ENCODE measurements at places on chromosomes 4 and X.

- DNase-seq, result no peak
Observed at GRCh38 chr4:23888421-23889319, 1.2 kb downstream of the PPARGC1A start.

DNA sequence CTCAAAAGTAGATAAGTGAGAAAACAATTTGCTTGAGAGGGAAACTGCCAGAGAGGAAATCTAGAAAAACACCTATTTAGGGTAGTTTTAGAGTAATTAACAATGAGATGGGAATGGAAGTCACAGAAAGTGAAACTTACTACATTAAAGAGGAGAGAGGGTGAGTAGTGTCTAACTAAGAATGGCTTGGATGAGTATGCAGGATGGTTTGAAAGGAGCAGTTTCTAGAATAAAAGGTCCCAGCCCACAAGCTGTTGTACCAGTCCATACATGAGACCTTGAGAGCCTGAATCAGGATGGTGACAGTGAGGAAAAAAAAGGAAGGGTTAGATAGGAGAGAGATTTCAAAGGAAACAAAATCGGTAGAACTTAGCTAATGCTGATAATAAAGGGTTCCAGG lies 1.3 kb downstream of the GAR1 start:
- DNase-seq, result no peak

- DNase-seq, result no peak
Observed at GRCh38 chr4:146709956-146710355, 71.3 kb downstream of the POU4F2 start.

- no peak for DNase-seq
Observed at GRCh38 chr4:120777459-120777858, 145.1 kb downstream of the PRDM5 start.

DNA sequence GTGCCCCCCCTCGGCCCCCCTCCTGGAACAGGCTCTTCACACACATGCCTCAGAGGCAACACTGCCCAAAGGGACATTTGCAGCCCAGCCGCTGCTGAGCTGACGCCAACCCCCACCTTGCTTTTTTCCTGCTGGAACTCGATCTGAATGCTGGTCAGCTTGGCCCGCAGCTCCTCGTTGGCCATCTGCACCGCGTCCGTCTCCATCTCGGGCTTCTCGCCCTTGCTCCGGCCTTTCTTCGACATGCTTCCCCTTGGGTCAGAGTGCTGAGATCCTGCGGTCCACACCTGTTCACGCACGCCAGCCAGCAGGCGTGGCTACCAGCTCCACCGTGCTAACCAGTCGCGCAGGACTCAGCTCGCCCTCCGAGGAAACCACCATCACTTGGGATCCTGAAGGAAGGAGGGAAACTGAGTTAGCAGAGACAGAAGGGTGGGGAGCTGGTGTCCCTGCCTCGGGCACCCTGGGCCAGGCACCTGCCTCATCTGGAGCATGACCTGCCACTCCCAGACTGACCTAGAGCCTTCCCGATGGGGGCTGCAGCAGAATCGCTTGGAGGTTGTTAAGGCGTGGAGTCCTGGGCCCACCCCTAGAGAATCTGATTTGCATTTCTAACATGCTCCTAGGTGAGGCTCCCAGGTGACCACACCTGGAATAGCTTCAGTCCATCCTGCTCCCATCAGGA lies 87.6 kb downstream of the JAKMIP1 start:
- DNase-seq, result no peak

DNA sequence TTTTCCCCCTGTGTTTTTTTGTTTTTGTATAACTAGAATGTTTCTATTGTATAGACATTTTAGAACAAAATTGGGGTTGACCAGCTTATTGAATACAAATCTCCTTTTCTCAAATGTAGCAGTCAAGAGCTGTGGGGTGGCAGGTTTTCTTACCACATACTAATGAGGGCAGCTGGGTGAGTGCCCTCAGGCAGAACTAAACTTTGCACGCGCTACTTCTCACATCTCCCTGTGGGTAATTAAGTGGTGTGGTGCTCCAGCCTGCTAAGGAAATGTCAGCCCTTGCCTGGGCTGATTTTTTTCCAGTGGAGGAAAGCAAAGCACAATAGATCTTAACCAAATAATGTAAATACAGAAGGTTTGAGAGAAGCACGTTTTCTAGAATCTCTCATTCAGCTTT lies 717.6 kb upstream of the TENM3 start:
- no peak for DNase-seq

GRCh38 chr4:97582890-97583289 lies 560.4 kb downstream of the STPG2 start:
- no peak for DNase-seq

GRCh38 chr4:6172093-6172926 lies 28.0 kb downstream of the JAKMIP1 start:
- DNase-seq, result no peak

GRCh38 chrX:119685225-119686066 lies 7.5 kb downstream of the SEPTIN6 start:
- DNase-seq, result no peak

- no peak for DNase-seq
Observed at GRCh38 chr4:19729886-19730651, 521.6 kb upstream of the SLIT2 start.

DNA sequence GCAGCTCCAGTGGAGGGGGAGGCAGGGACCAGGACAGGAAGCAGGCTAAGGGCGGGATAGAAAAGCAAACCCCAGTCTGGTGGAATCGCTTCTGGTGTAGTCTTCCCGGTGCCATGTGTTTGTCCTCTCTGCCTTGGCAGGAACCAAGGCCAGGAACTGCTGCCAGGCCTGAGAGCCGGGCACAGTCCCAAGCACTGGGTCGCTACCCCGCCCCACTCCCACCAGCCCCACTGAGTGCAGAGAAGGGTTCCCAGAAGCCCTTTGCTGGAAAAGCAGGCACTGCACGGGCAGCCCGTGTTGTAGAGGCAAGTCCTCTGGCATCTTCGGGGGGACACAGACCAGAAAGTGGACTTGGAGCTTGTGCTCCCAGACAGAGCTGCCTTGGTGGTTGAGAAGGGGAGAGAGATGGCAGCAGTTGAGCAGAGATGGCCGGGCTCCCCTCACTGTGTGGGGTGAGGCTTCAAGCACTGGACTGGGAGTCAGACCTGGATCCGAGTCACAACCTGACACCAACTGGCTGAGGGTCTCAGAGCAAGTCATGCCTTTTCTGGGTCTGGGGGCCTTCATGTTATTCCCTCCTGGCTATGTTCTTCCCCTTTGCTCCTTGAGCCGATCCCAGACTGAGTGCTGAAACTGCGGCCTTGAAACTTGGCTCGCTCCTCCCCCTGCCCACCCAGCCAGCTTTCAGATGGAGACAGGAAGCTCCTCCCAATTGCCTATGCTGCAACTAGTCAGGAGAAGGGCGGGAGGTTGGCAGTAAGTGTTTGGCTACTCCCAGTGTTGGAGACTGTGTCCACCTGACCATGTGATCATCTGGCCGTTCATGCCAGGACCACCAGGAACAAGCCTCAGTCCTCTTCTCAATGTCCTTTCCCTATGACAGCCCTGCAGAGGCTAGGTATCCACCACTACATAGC lies 59.7 kb upstream of the MTM1 start:
- DNase-seq, result no peak

DNA sequence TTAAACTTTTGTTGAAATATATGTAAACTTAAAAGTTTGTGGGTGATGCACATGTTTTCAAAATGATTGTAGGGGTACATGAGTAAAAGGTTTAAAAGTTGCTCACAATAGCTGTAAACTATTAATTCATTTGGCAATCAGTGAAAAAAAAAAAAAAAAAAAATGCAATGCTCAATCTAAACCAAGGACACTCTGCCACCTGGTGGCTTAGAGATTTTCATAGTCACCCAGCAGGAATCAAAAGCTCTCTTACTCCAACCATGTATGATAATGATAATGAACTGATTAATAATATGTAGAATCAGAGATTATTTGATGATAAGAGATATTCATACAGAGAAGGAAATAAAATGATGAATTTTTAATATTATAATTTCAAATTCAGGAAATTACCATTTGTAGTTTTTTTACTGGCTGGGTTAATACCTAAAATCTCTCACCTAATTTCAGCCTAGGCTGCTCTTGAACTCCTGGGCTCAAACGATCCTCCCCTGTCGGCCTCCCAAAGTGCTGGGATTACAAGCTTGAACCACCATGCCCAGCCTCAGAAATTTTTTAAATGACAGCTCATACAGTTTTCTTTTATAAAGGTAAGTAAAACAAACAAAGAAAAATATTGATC lies 46.9 kb upstream of the SLC25A4 start:
- no peak for DNase-seq

DNA sequence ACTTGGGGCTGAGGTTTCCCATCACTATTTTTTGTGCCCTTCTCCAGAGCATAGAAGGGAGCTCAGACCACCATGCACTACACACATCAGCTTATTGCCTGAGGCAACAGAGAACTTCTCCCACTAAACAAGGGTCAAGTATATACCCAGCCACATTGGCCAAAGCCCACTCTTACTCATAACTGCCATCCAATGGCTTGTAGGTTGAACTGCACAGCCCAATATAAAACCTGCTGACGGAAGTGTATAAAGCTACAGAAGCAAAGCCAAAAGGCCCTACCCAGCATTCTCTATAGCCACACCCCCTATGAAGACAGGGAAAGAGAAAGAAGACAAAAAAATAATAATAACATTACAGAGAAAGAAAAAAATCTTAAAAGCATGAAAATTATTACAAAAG lies 139.7 kb downstream of the LRBA start:
- DNase-seq, result no peak

DNA sequence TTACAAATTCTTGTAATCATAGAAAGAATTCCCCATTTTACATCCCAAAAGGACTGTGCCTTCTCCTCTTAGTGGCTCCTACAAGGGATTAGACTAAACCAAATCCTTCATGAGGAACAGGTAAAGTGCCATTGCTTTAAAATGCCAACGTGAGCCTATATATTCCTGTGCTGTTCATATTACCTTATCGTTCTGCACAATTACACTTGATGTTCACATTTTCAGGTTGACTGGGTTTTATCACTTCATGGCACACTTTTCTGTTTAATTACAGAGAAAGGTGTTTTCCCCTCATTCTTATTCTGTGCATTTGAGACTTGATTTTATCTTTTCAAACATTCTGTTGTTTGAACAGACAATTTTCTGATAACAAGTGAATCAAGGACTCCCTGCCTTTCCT lies 645.6 kb upstream of the FTHL17 start:
- DNase-seq, result no peak

GRCh38 chr4:185634066-185634652 lies 98.9 kb upstream of the PDLIM3 start:
- no peak for DNase-seq

- DNase-seq, result no peak
Observed at GRCh38 chr4:186131935-186132334, 27.4 kb downstream of the FAM149A start.

GRCh38 chr4:86500527-86500926 lies 93.6 kb upstream of the PTPN13 start:
- no peak for DNase-seq

DNA sequence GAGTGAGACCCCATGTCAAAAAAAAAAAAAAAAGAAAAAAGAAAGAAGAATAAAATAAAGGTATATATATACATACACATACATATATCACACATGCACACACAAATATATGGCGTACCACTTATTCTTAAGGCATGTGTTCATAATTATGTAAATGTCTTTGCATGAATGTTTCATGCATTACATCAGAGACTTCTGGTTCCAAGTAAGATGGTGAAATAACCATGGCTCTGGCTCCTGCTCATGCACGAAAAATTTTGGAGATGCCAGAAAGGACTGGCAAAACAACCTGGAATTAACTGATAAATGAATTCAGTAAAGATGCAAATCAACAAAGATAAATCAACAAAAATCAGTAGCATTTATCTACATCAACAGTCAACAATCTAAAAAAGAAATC lies 19.7 kb upstream of the FHIP1A start:
- no peak for DNase-seq

- DNase-seq, result no peak
Observed at GRCh38 chr4:158912806-158913205, 144.0 kb downstream of the FNIP2 start.

DNA sequence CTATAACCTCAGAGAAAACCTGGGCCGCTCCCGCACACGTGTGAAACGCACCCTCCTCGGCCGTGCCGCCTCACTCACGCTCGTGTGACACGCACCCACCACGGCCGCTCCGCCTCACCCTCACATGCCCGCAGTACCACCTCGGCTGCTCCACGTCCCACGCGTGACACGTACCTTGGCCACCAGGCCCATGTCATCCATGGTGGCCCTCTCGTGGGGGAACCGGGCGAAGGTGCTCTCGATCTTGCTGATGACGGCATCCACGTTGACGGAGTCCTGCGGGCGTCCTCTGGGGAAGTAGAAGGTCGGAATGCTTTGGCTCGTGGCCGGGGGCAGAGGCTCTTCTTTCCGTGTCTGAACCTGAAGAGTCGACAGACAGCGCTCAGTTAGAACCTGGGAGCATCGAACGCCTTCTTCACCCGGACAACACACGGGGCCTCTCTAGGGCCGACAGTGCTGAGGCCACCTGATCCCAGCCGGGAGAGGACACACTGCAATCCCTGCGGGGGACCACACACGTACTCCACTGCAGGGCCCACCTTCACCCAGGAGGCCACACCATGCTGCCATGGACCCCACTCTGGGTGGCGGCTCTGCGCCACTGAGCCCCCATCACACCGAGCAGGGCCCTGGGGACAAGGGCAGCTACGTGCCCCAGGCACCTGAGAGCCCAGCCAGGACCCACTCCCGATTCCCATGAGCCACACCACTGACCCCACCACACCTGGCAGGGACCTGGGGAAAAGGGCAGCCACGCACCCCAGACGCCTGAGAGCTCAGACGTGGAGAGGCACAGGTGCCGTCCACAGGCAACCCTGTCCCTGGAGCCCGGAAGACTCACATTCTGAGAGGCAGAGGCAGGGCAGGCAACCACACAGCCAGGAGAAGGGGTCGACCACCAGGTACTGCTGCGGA lies 25.2 kb downstream of the PPP2R3B start:
- DNase-seq, result no peak

DNA sequence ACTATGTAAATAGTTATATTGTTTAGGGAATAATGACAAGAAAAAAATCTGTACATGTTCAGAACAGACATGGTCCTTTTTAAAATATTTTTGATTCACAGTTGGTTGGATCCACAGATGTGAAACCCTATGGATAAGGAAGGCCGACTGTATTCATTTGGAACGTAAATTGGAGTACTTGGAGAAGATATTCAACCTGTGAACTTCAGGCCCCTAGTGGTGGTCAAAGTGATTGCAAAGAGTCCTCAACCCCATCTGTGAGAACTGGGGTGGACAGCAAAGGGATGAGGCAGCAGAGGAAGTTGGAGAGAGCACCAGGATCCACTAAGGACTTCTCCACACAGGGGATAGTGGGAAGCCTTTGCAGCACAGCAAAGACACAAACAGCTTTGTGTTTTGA lies 6.2 kb upstream of the CXCL13 start:
- peak; percentile 20 for DNase-seq

DNA sequence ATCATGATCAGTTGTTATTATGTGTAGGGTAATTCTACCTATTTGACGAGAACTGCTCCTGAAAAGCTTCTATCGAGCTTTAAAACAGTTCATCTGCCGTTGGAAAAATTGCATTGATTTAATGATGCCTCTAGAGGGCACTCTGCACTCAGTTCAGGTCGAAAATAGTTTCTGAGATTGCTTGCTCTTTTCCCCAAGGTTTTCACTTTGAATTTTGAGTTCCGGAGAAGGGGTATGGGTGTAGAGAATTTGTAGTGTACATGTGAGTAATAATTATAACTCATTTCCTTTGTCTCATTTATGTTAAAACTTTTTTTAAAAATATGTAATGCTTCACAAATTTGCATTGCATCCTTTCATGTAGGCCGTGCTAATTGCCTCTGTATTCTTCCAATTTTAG lies 28.4 kb upstream of the TNIP3 start:
- DNase-seq, result peak; percentile 14

Data from SW 1271 (cell line).